Adrenal gland (tissue), 19 donors: ENCODE measurements at places on chromosomes 13 and 19. TPM values are rescaled to one million over a fixed set of nuclear protein-coding genes. Genes with fewer than 3 reads are reported as not detected.
A peak's percentile ranks its signal among the peaks of the same experiment; 100 is the strongest.

The GNG7 gene
- 2.9 TPM for polyA plus RNA-seq

The WDR87 gene
- polyA plus RNA-seq, result 0.08 TPM

The COX6B2 gene
- not detected for polyA plus RNA-seq

The ATP12A gene
- polyA plus RNA-seq, result not detected

DNA sequence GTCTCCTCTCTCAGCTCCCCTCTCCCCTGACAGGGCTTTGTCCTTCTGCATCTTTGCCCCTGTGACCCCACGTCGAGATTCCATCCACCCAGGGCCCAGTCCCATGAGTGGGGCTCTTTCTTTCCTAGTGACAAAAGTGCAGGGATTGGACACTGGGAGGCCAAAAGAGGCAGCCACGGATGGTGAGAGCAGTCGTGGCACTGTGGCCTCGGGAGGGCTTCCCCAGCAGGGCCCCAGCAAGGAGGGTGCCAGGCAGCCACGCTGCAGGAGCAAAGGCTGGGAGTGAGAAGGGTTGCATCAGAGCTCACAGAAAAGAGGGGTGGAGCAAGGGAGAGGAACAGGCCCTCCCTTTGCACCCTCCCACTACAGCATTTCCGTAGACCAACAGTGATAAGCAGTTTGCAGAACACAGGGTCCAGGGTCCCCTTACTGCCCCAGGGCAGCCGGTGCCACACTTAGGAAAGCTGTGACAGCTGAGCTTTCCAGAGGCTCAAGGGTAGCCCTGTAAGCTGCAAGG, 4.9 kb downstream of the ZSCAN1 start:
- no peak overlapping the region for H3K27ac ChIP-seq
- no peaks in the 10 kb centered on the region for H3K27me3 ChIP-seq
- no peaks in the 10 kb centered on the region for H3K36me3 ChIP-seq

GRCh38 chr19:51103926-51104341, 4.3 kb downstream of the CTU1 start:
- H3K27me3 ChIP-seq, result no peaks in the 10 kb centered on the region
- H3K36me3 ChIP-seq, result no peaks in the 10 kb centered on the region
- DNase-seq, result no peak
- H3K27ac ChIP-seq, result no peak overlapping the region
- H3K4me1 ChIP-seq, result peaks cover 9% of the 10 kb centered on the region
- H3K4me3 ChIP-seq, result no peak overlapping the region

GRCh38 chr19:34482380-34483250, 1.1 kb downstream of the WTIP start:
- H3K4me3 ChIP-seq, result no peak overlapping the region
- no peaks in the 10 kb centered on the region for H3K36me3 ChIP-seq
- peak; percentile 23 for DNase-seq
- H3K4me1 ChIP-seq, result no peaks in the 10 kb centered on the region
- no peaks in the 10 kb centered on the region for H3K27me3 ChIP-seq

DNA sequence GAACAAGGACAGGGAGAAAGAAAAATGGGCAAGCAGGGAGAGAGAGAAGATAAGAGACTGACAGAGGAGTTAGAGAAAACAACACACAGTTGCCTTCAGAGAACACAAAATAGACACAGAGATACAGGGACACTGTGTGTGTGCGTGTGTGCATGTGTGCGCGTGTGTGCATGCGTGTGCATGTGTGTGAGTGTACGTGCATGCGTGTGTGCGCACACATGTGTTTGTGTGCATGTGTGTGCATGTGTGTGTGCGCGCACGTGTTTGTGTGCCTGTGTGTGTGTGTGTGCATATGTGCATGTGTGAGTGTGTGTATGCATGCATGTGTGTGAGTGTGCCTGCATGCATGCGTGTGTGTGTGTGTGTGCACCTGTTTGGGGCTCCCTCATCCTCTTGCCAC, 5.9 kb upstream of the PLAUR start:
- no peaks in the 10 kb centered on the region for H3K27me3 ChIP-seq
- no peaks in the 10 kb centered on the region for H3K4me1 ChIP-seq
- no peak overlapping the region for H3K27ac ChIP-seq
- no peaks in the 10 kb centered on the region for H3K36me3 ChIP-seq
- H3K4me3 ChIP-seq, result no peak overlapping the region

DNA sequence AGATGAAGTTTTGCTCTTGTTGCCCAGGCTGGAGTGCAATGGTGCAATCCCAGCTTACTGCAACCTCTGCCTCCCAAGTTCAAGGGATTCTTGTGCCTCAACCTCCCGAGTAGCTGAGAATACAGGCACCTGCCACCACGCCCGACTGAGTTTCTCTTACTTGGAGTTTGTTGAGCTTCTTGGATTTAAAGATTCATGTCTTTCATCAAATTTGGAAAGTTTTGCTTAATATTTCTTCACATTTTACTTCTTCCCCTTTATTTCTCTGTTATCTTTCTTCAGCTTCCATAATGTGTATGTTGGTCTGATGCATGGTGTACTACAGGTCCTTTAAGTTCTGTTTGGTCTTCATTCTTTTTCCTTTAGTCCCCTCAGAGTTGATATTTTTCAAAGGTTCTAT, 8.9 kb upstream of the ZNF560 start:
- no peak overlapping the region for H3K27ac ChIP-seq
- H3K27me3 ChIP-seq, result no peaks in the 10 kb centered on the region
- no peaks in the 10 kb centered on the region for H3K4me1 ChIP-seq
- no peaks in the 10 kb centered on the region for H3K36me3 ChIP-seq
- DNase-seq, result no peak
- H3K4me3 ChIP-seq, result no peak overlapping the region

DNA sequence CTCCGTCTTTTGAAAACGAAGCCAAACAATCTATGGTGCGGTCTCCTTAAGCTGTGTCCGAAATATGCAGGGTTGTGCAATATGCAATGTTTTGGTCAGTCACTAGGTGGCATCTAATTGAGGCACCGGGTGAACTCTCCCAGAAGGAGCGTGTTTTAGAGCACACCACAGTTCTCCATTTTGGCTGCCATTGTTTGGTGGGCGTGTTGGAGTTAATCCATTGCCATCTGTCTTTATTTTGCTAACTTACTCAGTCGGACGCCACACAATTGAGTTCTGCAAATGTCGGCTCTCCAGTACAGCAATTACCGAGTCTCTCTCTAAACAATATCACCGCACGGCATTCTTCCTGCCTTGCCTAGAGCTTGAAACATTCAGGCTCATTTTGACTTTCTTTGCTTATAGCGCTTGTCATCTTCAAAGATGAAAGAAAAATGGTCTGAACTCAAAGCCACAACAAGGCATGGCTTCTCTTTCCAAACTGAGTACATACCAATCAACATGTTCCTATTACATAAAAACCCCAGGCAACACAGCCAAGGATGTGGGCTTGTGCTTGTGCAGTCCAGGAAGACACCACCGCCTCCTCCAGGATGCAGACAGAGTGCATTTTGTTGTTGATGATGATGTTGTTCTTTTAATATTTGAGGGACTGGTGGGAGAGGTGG, 182.0 kb upstream of the SERP2 start:
- H3K36me3 ChIP-seq, result no peaks in the 10 kb centered on the region
- no peaks in the 10 kb centered on the region for H3K27me3 ChIP-seq
- no peak overlapping the region for H3K27ac ChIP-seq
- DNase-seq, result peak; percentile 47
- no peaks in the 10 kb centered on the region for H3K4me1 ChIP-seq

- no peak for DNase-seq
- no peaks in the 10 kb centered on the region for H3K4me1 ChIP-seq
- H3K27me3 ChIP-seq, result no peaks in the 10 kb centered on the region
- H3K4me3 ChIP-seq, result no peak overlapping the region
Measured at GRCh38 chr13:87923753-87924152, 252.6 kb downstream of the SLITRK5 start.

- no peak overlapping the region for H3K27ac ChIP-seq
- DNase-seq, result no peak
- no peak overlapping the region for H3K4me3 ChIP-seq
- H3K4me1 ChIP-seq, result no peaks in the 10 kb centered on the region
- no peaks in the 10 kb centered on the region for H3K36me3 ChIP-seq
- H3K27me3 ChIP-seq, result no peaks in the 10 kb centered on the region
Measured at GRCh38 chr19:54077334-54077733, 3.8 kb downstream of the TARM1 start.

DNA sequence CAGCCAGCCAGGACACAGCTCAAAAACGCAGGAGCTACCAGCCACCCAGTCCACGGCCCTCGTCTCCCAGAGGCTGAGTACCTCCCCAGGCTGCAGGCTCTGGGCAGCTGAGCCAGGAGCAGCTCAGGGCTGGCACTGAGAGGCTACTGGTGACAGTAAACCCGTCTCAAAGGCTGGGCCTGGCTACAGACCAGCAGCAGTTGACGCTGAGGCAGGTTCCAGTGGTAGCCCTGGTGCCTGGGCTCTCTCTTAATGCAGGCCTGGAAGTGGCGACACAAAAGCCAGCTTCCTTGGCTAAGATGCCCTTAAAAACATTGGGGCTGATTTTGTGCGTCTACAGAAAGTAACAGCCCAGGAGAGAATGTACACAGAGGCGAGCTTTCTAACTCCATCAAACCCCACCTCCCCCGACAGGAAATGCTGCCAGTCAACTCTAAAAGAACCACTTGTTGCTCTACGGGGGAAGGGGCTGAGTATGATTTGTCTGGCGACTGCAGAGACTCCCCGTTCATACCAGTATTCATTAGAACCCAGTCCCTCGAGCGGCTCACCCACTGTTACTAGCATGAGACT, 126.3 kb downstream of the STK24 start:
- H3K4me1 ChIP-seq, result peaks cover 6% of the 10 kb centered on the region
- H3K27me3 ChIP-seq, result no peaks in the 10 kb centered on the region
- DNase-seq, result no peak

- H3K27me3 ChIP-seq, result no peaks in the 10 kb centered on the region
- DNase-seq, result no peak
- H3K27ac ChIP-seq, result no peak overlapping the region
- no peak overlapping the region for H3K4me3 ChIP-seq
- H3K4me1 ChIP-seq, result no peaks in the 10 kb centered on the region
- no peaks in the 10 kb centered on the region for H3K36me3 ChIP-seq
Measured at GRCh38 chr19:45186509-45187334, 8.1 kb downstream of the BLOC1S3 start.
